ENCODE measurements at places on chromosomes 5 and 9.

DNA sequence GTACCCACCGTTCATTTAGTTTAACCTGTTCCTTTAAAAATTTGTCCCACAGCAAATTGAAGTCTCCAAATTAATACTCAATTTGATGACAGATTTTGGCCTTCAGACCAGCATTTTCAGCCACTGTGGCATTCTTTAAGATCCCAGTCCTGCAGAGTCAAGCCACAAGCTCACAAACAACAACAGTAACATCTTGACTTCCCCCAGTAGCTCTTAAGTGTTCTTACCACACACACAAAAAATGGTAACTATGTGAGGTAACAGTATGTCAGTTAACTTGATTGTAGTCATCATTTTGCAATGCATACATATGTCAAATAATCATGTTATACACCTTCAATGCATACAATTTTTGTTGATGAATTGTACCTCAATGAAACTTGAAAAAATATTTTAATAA, 247.9 kb downstream of the LURAP1L start:
- DNase-seq = no peak

DNA sequence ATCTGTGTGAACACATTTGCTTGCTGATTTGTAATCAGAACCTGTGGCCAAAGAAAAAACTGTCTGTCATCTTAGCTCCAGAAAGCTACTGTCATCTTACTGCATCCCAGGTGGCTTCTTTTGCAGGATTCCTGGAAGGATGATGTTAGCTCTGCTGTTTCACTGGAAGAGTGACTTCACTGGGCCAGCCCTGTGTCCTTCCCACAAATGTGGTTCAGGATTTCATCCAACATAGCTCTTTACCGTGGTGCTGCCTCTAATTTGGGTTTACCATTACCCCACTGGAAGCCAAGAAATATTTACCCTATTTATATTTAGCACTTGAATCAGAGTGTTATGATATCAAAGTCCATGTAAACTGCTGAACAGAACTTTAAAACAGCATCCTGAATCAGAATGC, 501.0 kb downstream of the GADD45G start:
- no peak for DNase-seq

GRCh38 chr5:99900302-99900852, 634.8 kb upstream of the FAM174A start:
- DNase-seq = no peak

DNA sequence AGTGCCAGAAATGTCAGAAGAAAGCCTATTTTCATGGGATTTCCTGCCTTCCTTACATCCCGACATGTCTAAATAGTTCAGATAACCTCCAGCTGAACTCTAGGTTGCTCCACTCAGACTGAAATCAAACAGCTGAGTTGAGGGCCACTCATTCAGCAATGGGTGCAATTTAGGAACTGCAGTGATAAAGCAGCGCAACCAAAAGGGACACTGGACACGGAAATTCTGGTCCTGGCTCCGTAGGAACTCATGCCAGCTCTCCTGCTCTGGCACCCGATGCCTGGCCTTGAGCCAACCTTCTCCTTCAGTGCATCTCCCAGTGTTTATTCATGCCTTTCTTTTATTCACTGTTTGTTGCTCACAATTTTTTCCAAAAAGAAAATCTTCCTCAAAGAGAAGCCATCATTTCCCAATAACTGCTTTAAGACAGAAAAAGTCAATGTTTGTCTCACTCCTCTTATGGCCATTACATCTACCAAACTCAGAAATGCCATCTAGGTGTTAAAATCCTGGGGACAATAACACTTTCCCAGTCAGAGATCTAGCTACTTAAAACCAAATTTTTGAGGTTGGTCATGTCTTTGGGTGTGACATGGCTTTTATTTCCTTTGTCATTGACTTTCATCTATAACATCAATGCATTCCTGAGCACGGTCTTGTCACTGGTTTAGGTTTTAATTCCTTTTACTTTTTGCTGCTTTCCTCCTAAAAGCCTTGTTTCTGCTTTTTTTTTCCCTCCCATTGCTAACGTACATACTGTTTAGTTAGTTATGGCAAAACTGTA, 126.9 kb downstream of the PDE4D start:
- peak; percentile 23 for DNase-seq

DNA sequence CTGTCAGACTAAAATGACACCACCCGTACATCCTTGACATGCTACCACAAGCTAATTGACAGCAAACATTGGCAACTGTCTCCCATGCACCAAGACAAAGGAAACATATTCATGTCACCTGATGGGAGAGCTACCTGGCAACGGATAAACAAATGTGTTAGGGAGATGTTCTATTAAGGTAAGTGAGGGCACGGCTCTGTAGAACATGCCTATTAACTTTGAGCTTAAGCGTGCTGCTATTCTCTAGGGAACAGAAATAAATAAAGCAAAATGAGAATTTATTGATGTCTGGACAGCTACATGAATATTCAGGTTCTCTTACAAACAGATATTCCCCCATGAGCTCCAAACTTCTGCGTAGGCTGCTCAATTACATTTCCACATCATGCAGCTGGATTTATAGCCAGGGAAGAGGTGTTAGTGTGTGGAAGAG, 361.4 kb upstream of the RFX3 start:
- no peak for DNase-seq

- DNase-seq = no peak
Observed at GRCh38 chr5:116671211-116671736, 96.7 kb upstream of the SEMA6A start.

DNA sequence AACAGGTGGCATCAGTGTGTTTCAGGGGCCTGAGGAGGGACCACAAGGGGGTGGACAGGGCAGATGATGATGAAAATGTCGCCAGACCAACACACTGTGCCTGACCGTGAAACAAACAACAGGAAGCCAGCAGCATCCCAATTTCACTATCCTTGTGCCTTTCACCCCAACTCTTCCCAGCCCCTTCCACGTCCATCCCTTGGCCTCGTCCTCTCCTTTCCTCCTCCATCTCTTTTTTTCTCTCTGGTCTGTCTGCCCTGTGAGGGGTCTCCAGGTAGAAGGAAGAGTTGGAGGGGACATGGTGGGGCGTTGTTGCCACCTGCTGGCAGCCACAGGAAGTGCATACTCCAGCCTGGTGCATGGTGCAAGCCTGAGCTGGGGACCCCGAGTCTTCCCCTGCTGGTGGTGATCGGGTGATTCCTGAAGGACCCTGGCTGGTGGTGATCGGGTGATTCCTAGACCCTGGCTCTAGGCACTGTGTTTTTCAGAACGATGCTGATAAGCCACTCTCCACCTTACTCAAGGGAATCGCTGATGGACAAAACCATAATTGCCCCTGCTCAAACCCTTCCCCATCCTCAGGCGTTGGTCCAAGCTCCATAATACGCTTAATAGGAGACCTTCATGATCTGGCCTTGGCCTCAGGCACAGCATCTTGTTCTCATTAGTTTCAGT, 21.7 kb upstream of the NSD1 start:
- no peak for DNase-seq

DNA sequence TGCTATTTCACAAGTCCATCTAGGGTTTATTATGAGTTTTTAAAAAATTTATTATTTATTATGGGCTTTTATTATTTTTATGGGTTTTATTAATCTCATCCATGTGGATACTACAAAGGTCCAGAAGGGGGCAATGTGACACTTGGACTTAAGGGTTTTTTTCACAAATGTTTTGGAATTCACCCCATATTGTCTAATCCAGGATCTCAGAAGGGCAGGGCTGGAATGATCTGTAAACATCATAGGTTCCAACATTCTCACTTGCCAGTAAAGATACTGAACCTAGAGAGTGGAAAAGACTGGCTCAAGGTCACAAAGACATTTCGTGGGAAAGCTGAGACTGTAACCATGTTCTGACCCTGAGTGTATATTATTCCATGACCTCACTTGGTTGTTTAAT, 35.6 kb downstream of the NIM1K start:
- DNase-seq = no peak

- DNase-seq = no peak
Observed at GRCh38 chr5:1118231-1118698, 6.4 kb upstream of the SLC12A7 start.

DNA sequence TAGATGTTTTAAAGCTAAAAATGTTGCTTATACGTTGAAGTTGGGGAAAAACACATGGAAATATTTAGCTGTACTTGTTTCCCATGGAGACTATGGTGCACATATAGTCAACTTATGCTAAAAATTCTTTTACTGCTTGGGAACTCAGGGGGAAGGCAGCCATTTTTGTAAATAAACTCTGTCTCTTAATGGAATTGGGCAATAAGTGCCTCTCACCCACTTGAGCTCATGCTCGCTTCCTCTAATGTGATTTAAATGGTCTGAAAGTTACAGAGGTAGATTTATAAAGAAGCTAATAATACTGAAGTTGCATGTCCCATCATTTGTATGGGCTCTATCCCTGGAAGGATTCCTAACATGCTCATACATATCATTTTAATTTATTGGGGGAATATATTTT, 523.8 kb downstream of the RASEF start:
- DNase-seq = no peak

GRCh38 chr9:32882705-32883104, 99.4 kb downstream of the TMEM215 start:
- DNase-seq = no peak

- no peak for DNase-seq
Observed at GRCh38 chr5:68245319-68245718, 29.8 kb downstream of the PIK3R1 start.

DNA sequence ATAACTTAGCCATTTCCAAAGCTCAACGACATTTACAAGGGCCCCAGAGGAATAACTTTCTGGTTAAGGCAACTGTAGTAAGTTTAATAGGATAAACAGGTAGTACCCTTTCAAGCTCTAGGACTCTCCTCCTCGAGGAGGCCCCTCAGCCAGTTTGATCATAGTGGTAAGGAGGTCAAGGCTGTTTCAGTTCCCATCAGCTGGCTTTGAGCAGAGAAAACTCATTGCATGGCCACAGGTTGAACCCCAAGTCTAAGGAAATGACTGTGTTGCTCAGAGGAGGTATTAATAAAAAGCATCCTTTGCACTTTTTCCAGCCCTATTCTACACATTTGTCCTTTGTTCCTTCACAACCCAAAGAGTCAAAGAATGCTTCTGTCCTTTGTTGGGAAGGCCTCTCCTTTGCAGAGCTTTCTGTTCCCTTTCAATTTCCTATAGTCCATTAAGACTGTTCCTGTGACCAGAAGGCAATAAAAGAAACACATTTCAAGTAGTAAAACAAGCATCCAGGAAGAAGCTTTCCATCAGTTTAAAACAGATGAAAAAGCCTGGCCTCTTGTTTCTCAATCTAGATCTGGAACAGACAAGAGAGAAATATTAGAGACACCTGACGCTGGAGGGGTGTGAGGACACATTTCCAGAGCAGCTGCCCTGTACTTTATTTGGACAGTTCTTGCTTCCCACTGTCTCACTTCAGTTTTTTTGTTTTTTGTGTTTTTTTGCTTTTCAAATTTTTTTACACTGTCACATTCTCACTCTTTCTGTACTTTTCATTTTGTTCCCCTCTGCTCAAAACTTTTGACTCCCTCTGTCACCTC, 54.1 kb downstream of the PRRC1 start:
- no peak for DNase-seq

- DNase-seq = no peak
Observed at GRCh38 chr9:124818431-124819281, 34.6 kb upstream of the WDR38 start.

GRCh38 chr9:109499631-109500410, 1.7 kb upstream of the PTPN3 start:
- DNase-seq = peak; percentile 46

GRCh38 chr5:14028938-14029584, 84.6 kb upstream of the DNAH5 start:
- no peak for DNase-seq

GRCh38 chr5:98320343-98320742, 453.1 kb upstream of the RGMB start:
- no peak for DNase-seq

- no peak for DNase-seq
Observed at GRCh38 chr5:172692981-172693380, 51.9 kb downstream of the NEURL1B start.

- peak; percentile 86 for DNase-seq
Observed at GRCh38 chr5:32027717-32028458, 146.2 kb downstream of the GOLPH3 start.

DNA sequence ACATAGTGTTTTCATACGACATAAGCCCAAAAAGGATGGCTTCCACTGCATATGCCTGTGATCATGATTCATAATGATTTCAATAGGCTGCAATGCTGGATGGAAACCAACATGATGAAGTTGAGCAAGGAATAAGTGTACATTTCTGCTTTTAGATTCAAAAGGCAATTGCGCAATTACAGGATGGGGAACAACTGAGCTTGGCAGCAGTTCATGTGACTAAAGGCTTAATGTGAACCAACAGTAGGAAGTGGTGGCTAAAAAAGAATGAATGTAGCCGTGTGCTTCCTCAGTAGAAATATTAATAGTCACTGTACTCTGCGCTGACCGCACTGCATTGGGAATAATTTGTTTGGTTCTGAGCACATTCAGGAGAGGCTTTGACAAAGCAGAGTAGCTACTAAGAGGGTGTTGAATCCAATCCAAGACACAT, 51.2 kb downstream of the SLC1A3 start:
- DNase-seq = peak; percentile 75

DNA sequence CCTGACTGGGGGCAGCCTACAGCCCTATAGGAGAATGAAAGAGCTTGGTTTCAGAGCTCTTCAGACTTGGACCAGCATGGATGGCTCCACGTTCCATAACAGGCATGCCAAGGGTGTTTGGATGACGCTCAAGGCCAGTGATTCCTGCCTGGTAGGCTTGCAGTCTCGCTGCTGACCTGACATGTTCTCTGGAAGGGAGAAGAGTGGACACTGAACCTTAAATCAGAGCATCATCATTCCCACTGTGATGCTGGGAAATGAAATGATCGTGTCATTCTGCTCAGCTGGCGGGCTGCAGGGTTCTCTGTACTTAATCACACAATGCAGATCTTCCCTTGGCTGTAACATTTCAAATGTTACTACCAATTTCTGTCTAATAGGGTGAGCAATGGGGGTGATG, 57.0 kb downstream of the CFAP90 start:
- DNase-seq = no peak

DNA sequence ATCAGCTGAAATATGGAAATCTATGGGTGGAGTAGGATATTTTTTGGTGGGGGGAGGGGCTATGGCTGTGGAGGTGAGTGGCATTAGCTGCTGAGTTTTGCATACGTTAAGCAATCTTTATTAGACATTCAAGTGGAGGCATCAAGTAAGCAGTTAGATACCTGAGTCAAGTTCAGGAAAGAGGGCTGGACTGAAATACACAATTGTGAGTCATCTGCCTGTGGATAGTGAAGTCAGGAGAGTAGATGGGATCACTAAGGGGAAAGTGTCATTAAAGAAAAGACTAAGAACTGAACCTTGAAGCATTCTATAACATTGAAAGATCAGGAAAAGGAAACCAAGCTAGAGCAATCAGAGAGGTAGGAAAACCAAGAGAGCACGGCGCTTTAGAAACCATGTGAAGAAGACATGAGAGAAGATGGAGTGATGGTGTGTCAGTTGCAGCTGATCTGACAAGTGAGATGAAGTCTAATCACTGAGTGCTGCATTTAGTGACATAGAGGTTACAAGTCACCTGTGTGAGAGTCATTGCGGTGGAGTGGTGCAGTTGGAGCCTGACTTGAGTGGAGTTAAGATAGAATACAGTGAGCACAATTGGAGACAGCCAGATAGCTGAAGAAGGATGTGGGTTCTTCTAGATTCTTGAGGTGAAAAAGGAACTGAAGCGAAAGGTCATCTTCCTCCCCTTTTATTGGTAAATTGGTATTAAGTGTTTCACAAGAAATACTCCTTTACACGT, 88.7 kb downstream of the PIP5K1B start:
- no peak for DNase-seq

- DNase-seq = no peak
Observed at GRCh38 chr5:107937651-107938355, 267.1 kb upstream of the EFNA5 start.

GRCh38 chr9:33007755-33008154, 6.3 kb upstream of the APTX start:
- no peak for DNase-seq

- DNase-seq = no peak
Observed at GRCh38 chr9:113522858-113523257, 59.3 kb downstream of the RGS3 start.
